Neural progenitor cell (in vitro differentiated cells): ENCODE measurements at places on chromosomes 11 and 22.

DNA sequence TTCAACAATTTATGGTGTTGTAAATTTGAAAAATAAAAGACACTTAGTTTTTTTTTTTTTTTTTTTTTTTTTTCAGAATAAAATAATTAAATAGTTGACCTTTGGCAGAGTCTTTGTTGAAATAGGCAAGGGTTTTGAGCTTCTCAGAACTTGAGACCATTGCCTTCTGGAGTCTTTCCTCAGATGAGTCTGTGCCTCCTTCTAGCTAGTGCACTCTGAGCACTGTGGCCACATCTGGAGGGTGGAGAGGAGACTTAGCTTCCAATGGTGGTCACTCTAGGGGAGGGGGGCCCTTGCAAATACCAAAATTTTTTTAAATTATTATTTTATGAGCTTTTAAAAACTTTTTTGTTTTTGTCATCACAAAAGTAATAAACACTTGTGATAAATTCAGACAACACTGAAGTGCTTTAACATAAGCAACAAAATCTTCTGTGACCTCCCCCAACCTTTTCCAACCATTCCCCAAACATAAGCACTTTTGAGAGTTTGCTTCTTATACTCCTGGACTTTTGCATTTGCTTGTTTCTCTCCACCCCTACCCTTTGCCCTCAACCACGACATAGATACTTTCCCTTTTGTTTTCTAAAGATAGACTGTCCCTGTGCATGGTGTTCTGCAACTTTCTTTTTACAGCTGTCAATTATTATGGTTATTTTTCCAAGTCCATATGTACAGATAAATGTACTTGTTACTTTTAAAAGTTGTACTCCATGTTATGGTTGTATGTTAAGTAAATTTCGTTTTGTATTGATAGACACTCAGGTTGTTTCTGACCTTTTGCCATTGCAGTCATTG, 41.1 kb downstream of the BMAL1 start:
- DNase-seq: no peak

DNA sequence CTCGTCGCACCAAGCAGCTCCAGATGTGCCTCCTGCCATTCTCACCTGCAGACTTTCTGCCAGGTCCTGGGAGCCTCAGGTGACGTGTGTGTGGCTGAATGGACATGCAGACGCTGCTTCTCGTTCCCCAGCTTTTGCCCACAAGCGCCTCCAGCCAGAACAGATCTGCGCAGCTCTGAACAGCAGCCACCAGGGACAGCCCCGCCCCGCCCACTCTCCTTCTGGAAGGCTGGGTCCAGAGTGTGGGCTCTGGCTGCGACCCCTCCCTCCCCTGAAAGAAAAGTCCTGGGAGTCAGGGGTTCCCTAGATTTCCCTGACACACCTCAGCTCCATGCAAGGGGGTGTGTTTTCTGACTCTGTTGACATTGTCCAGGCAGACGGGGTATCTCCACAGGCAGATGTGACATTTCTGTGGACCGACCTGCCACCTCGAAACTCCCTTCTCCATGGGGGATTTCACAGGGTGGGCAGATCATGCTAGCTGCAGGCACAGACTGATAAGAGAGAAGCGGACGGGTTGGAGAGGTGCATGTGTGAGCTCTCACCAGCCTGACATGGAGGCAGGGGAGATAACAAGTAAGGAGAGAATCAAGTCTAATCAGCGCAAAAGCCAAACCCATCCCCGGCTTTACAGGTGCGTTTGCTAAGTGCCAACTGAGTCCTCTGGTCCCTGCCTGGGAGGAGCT, 19.8 kb downstream of the SLCO2B1 start:
- no peak for DNase-seq

DNA sequence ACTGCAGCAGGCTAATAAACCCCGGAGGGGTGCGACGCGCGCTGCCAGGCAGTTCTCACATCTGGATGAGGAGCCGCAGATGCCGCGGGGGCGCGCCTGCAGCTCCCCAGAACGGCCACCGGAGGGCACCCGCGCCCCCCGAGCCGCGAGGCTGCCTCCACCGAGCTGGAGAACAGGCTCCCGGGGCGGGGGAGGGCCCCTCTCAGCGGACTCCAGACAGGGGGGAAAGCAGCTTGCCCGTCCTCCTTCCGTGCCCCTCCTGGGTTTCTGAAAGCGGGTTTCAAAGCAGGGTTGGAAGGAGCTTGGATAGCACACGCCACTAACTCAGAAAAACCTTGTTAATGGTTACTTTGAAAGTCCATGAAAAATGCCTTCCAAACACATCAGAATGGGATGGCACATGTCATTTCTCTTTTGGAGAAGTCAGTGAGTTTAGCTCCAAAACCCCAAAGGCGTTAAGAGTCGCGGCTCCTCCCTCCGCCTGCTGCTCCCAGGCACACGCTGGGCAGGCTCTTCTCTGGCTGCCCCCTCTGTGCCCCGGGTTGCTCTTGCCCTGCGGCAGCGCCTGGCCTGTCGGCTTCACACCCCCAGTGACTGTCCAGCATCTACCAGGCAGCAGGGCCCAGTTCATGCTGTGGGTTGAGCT, 317.8 kb downstream of the NTM start:
- peak; percentile 84 for DNase-seq

GRCh38 chr11:68711114-68711513, 26.8 kb downstream of the GAL start:
- no peak for DNase-seq

DNA sequence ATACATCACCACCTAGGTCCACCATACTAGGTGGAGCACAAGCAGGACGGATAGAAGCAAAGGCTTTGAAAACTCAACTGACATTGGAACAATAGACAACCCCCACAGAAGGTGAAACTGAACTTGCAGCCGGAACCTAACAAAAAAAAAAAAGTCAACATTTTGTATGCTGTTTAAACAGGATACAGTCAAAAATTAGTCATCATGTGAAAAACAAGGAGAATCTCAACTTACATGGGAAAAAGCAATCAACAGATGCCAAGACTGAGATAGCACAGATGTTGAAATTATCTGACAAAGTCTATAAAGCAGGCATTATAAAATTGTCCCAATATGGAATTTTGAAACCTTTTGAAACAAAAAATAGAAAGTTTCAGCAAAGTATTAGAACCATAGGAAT, 123.8 kb downstream of the RAB38 start:
- DNase-seq: no peak

DNA sequence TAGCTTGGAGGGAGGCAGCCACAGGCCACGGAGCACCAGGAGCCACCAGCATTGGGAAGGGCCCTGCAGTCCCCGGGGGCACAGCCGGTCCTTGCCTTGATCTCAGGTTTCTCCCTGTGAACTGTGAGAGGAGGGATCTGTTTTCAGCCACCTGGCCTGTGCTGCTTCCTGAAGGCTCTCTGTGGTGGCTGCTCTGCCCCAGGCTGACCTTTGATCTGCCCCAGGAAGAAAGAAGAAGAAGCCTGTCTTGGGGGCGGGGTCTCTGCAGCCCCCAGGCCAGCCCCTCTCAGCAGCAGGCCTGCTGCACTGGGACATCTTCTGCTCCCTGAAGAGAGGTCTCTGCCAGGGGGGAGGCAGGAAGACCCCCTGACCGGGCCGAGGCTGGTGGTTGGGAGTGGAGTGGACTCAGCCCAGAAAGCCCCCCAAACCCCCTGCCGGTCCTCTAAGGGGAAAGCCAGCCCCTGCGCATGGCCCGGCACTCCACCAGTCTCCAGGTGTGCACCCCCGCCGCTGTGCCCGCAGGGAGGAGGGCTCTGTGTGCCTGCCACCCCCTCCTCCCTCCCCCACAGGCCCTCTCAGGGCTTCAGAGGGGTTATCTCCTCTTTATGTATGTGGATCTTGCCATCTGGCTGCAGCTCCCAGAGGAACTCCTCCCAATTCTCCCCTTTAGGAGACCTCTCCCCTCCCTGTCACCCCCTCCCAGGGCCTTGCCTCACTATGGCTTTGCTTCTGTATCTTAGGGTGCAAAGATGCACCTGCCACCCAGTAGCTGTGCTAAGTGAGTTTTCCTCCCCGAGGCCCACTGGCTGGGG, 675.3 kb downstream of the BRD1 start:
- DNase-seq: peak; percentile 68

GRCh38 chr11:75398906-75399305, 412 bp upstream of the RPS3 start:
- no peak for DNase-seq

DNA sequence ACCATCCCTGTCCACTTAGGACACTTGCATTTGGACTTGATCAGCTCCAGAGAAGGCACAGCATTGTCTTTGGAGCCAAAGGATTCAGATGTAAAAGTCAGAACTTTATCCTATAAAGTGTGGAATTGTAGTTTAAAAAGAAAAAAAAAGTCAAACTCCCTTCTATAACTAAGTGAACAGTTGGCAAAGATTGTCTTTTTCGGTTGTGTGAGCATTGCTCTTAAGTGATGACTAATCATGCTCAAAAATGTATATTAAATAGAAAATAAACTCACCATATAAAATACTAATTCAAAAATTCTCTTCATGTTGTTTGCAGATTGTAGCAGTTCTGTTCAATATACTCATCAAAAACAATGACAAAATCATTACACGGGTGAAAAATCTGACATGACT, 93.8 kb downstream of the ETS1 start:
- no peak for DNase-seq

GRCh38 chr11:47616726-47617416, 22.7 kb upstream of the C1QTNF4 start:
- DNase-seq: peak; percentile 60

DNA sequence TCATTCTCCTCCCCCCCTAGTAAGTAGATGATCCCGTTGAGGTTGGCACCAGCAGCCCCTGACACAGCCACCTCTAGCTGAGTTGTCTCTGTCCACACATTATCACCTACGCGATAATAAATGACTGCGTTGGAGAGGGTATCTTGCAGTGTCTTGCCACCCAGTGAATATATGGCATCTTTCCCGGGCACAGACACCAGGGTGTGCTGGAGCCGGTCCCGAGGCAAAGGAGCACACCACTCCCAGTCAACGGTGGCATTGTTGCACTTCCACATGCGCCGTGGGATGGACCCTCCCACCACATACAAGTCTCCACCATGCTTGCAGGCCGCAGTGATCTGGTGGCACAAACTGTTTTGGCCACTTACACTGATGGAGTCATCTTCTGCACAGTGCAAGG, 5.4 kb downstream of the KBTBD4 start:
- no peak for DNase-seq

DNA sequence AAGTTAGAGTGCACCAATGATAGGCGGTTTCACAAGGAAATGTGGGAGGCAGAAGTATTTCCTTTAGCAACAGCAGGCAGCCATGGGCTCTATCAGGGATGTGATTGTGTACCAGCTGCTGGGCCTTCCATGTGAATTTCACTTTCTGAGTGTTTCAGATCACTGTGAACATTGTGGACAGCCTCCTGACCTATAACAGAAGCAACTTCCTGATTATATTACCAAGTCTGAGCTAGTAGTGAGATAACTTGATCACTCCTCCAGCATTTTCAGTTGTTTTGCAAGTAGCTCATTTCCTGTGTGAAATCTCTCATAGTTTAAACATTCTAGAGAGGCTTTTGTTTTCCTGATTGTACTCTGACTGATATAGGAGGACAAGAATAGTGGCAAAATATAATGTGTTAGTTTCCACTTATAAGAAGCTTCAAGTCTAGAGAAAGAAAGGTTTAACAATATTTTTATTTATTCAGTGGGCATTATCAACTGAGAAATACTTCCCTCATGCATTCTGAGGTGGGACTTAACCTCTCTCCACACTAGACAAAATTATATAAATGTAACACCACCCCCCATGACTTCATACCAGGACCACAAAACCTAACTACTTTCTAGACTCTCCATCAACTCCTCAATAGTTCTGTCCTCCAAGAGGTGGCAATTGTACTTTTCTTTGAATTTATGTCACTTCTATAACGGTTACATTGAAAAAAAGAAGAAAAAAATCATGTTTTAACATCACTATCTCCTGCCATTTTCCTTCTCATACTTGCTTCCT, 184.2 kb upstream of the LUZP2 start:
- no peak for DNase-seq

GRCh38 chr11:61390161-61390560, 2.2 kb upstream of the TMEM216 start:
- no peak for DNase-seq

- DNase-seq: no peak
Measured at GRCh38 chr11:73399159-73399590, 23.0 kb downstream of the RELT start.

DNA sequence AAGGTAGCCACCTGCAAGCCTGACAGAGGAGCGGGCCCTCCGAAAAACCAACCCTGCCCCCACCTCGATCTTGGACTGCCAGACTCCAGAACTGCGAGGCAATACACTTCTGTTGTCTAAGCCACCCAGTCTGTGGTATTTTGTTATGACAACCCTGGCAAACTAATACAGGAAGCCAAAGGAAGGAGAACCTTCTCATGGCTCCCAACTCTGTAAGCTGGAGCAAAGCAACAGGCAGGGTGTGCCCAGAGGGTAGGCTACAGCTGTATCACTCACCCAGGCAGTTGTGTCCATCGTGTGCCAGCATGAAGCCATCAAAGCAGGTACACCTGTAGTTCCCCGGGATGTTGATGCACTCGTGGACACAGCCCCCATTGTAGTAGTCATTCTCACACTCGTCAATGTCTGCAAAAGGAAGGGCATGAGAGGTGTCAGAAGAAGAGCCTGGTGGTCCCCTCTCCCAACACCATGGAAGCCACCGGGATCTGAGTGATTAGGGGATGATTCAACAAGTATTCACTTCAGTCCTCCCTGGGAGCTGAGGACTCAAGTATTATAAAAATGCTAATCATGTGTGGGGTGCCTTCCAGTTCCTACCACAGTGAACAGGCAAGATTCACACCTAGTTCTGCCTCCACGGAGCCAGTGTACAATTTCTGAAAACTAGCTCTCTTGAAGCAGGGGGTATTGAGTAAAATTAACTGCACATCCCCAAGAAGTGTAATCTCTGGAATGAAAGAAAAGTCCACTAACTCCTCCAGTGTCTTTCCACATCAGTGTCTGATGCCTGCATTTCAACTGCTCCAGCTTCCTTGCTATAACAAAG, 23.3 kb downstream of the SCUBE1 start:
- DNase-seq: no peak

DNA sequence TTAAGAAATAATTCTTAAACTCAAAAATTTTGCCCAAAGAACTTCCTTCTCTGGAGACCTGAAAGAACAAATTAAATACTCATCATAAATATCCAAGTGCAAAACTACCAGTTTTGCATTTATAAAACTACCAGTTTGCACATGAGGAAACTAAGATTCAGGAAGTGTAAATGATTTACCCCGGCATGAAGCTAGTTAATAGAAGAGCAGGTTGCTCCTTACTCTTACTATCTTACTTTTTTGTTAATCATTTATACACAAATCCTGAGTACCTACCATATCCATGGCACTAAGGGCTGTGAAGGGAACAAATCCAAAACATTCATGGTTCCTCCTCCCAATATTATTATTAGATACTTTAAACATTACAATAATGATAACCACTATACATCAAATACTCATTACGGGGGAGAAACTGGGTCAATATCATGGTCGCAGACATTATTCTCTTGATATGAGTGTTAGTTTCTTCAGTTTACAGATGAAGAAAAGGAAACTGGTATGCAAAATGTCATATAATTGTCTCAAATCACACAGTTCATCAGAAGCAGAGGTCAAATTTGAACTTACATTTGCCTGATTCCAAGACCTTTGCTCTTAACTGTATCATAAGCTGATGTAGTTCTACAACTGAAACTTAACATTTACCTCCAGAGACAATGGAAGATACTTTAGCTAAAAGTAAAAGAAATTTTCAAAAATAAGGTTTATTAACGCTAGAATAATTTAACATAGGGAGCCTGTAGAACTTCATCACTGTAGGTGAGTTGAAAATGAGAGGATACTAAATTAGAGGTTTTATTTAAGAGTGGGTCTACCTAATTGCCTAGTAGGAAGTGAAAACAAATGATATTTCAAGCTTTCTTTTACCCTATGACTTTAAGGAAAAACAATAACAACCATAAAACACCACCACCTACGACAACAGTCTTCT, 74.5 kb downstream of the FAM76B start:
- no peak for DNase-seq

GRCh38 chr11:94546886-94547285, 3.2 kb downstream of the FUT4 start:
- no peak for DNase-seq
